ENCODE measurements at places on chromosomes 4 and X. TPM values are rescaled to one million over a fixed set of nuclear protein-coding genes. Genes with fewer than 3 reads are reported as not detected.

Gene FHIP1A
- total RNA-seq = 0.11 TPM

GRCh38 chr4:62676962-62677361 lies 1476.8 kb downstream of the ADGRL3 start:
- DNase-seq = no peak

GRCh38 chr4:18202486-18202885 lies 180.9 kb upstream of the LCORL start:
- no peak for DNase-seq

DNA sequence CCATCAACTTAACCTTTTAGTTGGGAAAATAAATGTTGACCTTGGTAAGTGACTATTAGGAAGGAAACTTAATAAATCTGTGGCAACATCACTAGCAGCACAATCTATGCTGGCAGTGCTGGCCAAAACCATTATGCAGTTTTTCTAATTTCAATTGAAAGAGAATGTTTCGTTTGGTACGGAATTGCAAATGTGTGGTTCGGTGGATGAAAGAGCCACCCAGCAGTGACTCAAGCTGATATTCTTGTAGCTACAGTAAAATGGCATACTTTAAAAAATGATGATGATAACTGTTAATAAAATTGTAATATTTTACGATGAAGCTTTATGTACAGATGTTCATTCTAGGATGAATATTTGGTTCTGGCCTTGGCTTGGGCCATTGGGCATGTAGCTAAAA lies 40.7 kb upstream of the AP1S2 start:
- no peak for DNase-seq

Gene RAB33B
- 15.2 TPM for total RNA-seq

Gene BEND2
- total RNA-seq = not detected

GRCh38 chr4:179353786-179354185 lies 1911.5 kb upstream of the AGA start:
- DNase-seq = no peak

Gene ODAPH
- not detected for total RNA-seq

DNA sequence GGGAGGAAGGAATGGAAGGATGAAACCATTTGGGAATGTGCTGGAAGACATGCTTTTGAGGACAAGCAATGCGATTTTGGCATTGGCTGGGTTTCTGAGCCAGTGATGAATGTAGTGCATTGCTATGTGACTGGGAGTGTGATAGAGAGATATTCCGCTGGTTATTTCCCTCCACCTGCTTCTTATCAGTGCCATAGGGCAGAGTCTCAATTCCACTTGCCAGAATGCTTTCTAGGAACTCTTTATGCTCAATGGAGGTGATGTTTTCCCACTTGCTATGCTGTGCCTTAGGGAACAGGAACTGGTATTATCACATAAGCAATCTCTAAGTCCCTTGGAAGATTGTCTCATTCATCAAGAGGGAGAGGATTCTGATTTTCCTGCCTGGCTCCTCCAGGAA lies 28.0 kb downstream of the TBL1X start:
- no peak for DNase-seq

DNA sequence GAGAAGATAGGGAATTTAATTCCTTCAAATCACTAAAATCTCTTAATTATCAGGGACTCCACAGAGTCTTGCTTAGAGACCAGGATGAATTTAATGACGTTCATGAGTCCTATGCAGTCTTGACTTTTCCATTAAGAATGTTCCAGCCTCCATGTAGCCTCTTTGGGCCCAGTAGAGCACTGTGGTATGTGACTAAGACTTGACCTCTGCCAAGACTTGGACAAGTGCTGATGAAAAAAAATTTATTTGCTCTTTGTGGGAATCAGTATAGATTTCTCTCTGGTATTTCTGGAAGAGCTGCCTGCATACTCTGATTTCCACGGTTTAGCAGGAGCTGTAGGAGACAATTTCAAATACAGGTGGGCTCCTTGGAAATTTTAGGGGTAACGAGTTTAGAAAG lies 40.6 kb downstream of the CHRDL1 start:
- peak; percentile 53 for DNase-seq

GRCh38 chr4:8021796-8022195 lies 82.1 kb upstream of the AFAP1 start:
- no peak for DNase-seq

DNA sequence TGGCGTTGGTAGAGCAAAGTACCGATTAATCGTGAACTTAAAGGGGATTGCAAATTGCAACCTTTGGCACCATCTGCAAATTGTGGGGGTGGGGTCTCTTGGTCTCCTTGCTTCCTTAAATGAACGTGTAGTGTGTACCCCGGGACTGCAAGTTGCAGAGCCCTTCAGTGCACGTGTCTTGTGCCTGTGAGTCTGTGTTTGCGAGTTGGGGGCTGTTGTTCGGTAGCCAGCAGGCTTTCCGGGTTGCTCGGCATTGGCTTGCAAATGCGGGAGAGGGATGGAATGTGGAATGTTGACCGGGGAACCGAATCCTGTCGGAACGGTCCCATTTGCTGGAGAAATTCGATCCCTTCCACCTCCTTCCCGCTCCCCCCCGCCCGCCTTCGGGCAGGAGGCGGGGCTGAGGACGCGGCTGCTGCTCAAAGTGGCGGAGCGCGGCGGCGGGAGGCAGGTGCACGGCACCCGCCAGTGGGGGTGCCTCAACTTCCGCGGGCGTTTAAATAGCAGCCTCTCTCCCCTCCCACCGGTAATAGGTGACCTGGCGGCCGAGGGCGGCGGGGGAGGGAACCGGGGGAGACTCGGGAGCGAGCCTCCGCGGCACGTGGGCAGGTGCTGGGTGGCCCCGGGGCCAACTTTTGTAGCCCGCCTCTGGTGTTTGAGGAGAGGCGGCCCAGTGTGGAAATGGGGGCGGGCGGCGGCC lies 1.5 kb downstream of the JADE1 start:
- peak; percentile 84 for DNase-seq

Gene C4orf51
- total RNA-seq = not detected

Gene NDUFA1
- total RNA-seq = 46.4 TPM

GRCh38 chr4:118290951-118291350 lies 61.9 kb downstream of the PRSS12 start:
- DNase-seq = no peak

Gene CNKSR2
- 0.76 TPM for total RNA-seq

- peak; percentile 72 for DNase-seq
Measured at GRCh38 chrX:39196192-39197102, 395.2 kb downstream of the MID1IP1 start.

Gene PSAPL1
- not detected for total RNA-seq

DNA sequence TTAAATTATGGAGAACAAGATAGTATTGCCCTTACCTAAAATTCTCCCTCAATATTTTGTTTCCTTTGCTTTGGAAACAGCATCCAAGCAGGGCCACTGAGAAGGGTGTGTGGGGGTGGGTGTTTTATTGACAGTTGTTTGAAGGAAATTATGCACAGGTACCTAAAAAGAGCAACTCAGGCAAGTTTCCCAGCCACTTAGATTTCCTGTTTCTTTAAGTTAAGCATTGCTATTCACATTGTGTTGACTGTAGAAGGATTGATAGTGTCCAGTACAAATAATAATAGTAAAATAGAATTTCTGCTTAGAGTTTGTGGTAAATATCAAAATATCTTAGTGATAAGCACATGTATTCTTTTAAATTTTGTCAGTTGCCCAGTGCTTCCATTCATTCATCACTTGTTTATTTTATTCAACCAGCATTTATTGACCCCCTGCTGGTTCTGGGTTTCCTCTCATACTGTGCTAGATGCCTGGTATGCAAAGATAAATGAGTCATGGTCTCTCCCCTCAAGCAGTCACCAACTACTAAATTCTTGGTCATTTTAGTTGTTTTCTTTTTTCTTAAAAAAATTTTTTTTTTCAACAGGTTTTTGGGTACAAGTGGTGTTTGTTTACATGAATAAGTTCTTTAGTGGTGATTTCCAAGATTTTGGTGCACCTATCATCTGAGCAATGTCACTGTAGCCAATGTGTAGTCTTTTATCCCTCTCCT lies 50.0 kb downstream of the GALNT7 start:
- DNase-seq = peak; percentile 61

Gene SYP
- total RNA-seq = 0.54 TPM

Gene XKRX
- not detected for total RNA-seq

Gene HPGD
- not detected for total RNA-seq

DNA sequence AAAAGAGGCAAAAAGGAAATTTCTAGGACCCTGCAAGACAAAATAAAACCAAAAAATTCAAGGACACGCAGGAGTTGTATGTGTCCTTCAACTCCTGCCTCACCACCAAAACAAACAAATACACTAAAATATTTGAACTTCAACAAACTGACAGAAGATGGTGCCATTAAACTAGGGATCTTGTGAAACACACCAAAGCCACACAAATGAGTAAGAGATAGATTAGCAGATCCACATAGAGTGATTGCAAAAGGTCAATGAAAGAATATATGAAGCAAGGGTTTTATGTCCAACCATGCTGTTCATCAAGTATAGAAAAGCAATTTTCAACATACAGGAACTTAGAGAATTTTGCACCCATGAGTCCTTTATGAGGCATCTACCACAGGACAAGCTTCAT lies 40.1 kb upstream of the SCML1 start:
- peak; percentile 40 for DNase-seq

GRCh38 chr4:148574066-148574465 lies 131.9 kb upstream of the NR3C2 start:
- DNase-seq = no peak

Gene GPR50
- not detected for total RNA-seq

Gene LAGE3
- 42.9 TPM for total RNA-seq

Gene NAT8L
- 0.38 TPM for total RNA-seq

DNA sequence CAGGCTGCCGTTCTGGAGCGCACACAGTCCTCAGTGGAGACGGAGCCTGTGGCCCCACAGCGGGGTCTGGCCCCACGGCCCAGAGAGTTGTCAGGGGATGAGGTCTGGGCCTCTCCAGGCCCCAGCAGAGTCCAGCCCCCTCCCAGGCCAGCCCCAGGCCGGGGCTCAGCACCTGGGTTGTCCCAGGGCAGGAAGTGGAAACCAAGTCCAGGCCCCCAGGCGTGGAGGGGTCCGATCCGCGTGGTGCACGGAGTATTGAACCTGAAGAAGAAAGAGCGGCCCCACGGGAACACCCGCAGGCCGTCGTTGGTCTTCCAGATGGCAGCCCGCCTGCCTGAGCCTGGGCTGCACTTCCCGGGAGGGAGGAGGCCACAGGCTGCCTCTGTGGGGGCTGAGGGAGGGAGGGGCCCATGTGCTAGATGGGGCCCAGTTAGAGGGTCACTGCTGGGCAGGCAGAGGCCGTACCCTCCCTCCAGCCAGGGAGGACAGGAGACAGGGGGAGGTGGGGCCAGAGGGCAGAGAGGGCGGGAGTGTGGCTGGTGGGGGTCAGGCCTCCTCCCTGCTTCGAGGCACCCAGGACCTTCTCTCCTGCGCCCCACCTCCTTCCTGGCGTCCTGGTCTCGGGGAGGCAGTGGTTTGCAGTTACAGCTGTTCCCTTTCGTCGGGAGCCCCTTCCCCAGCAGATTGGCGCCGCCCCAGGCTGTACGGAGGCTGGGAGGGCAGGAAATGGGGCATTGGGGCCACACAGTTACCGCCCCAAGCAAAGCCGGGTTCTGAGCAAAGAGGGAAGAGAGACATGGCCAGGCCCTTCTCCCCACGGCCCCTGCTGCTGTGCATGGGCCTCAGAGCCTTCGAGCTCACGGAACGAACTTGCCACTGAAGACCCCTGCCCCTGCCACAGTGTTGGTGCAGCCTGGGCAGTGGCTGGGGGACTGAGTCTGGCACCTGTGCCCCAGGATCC lies 8.1 kb downstream of the HGFAC start:
- DNase-seq = no peak

GRCh38 chr4:66577922-66578321 lies 907.6 kb upstream of the EPHA5 start:
- DNase-seq = no peak

- DNase-seq = peak; percentile 66
Measured at GRCh38 chrX:110563282-110563681, 204.6 kb downstream of the RTL9 start.

- no peak for DNase-seq
Measured at GRCh38 chr4:69531251-69531650, 35.5 kb upstream of the UGT2B4 start.

Gene GRIPAP1
- 16.5 TPM for total RNA-seq

Gene WWC2
- 31.0 TPM for total RNA-seq

Gene DIPK2B
- total RNA-seq = not detected

DNA sequence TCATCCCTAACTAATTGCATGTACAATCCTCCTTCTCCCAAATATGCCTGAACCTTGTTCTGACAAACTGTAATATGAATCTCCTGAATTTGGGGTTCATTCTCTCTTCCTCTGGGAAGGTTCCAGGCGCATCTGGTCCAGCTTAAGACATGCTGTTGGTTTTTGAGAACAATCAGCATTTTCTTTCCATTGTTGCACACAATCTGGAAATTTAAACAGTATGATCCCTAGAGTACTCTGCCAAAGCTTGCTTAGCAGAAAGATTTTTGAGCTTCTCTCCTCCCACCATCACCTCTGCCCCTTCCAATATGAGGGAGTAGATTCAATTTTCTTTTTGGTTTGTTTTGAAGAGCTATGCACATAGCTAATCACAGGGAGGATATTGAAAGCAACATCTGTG lies 50.1 kb downstream of the SRPX start:
- no peak for DNase-seq

Gene ASIC5
- not detected for total RNA-seq

GRCh38 chr4:8571702-8572685 lies 8.2 kb upstream of the GPR78 start:
- peak; percentile 50 for DNase-seq

Gene ABHD18
- 3.5 TPM for total RNA-seq

DNA sequence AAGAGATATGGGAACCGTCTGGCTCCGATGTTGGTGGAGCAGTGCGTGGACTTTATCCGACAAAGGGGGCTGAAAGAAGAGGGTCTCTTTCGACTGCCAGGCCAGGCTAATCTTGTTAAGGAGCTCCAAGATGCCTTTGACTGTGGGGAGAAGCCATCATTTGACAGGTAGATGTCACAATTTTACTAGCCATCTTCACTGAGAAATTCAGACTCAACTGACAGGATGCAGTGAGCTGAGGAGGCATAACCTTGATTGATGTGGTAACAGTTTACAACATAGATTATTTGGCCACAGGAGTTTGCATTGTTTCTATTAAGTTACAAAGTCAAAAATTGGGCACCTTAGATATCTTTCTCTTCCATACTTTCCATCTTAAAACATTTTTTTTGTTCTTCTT lies 417.7 kb downstream of the MAPK10 start:
- DNase-seq = no peak

DNA sequence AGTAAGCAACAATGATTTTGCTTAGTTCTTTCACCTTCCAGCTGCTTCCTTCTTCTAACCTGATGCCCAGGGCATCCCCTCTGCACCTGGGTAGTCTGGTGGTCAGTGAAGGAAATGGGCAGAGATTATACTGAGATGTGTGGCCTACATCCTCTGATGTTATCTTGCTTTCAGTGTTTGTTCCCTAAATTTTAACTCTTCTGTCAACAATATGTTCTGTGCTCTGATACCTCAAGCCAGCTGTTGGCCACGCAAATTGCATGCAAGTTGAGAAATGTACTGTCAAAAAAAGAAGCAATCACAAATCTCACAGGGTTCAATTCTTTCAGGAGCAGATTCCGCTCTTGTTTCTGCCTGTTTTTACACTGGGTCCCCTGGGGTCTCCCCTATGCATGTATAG lies 73.8 kb downstream of the FBXW7 start:
- DNase-seq = no peak

DNA sequence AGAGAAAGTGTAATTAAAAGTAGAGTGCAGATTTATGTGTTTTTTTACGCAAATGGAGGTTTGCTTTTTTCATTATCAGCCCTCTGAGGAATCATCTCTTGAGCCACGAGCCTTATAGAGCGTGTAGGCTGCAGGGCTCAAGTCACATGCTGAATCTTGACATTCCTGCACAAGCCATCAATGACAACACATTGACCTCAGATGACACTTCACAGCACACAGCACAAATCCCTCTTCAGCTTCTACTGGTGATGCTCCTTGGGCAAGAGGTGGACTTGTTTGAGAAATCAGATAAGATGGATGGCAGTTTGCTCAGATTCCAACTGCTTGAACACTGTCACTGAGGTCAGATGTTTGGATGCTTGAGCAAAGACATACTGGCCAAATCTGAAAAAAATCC lies 250.6 kb downstream of the SNCA start:
- no peak for DNase-seq
